Lung microvascular endothelial cell (primary cell): ENCODE measurements at places on chromosomes 5 and 9.
A peak's percentile ranks its signal among the peaks of the same experiment; 100 is the strongest.

DNA sequence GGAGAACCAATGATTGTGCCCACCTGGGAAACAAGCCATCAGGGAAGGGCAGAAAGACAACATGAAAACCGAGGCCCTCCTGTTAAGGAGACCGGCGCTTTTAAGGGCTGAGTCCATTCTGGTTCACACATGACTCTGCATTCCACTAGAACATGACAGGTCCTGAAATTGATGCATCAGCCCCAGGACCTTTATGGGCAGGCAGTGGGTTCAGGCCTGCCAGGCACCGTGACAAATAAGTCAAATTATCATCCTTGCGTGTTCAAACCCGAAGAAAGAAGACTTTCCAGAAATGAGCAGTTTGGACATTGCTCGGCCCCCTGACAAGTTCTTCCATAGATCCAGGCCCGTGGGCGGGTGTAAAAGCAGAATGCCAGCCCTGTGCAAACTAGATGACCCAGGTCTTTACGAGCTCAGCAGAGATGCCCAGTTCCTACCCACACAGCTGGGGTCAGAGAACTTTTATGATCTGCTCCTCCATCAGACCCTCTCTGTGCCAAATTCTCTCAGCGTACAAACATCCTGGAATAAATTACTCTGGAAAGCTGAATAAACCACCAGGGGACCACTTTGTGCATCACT lies 295.5 kb upstream of the WWC1 start:
- DNase-seq, result no peak

GRCh38 chr5:109865637-109866036 lies 175.9 kb downstream of the MAN2A1 start:
- peak; percentile 17 for DNase-seq

GRCh38 chr5:150490296-150490669 lies 17.6 kb upstream of the NDST1 start:
- DNase-seq, result no peak

GRCh38 chr5:10199692-10200091 lies 50.0 kb downstream of the ATPSCKMT start:
- DNase-seq, result no peak

DNA sequence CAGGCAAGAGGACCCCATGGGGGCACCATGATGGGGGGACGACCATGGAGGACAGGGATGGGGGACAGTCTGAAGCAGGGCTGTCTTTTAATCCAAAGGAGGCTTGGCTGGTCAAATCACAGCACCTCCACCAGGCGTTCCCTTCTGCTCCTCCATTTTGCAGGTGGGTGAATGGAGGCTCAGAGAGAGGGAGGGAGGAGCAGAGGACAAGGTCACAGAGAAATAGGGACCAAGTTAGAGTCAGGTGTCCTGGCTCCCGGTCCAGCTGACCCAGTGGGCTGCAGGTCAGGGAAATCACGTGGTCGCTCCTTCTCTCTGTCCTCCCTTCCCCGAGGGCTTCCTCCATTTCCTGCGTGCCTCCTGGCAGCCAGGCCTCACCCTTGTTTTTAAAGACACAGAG lies 156.4 kb upstream of the SMIM23 start:
- no peak for DNase-seq

DNA sequence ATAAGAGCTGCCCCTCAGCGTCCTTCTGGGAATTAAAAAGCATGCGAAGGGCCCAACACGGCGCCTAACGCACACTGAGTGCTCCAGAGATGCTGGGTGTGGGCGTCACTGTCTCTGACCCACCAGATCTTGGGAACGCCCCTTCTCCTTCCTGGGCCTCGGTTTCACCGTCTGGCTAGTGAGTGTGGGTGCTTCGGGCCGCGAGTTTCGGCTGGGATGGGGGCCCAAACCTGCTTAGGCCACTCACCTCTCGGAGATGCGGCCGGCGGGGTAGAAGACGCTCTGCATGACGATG lies 3.7 kb downstream of the PIP5KL1 start:
- no peak for DNase-seq

- DNase-seq, result no peak
Observed at GRCh38 chr9:122394265-122395125, 23.7 kb downstream of the PTGS1 start.
